ENCODE measurements at places on chromosomes 2 and 18.

DNA sequence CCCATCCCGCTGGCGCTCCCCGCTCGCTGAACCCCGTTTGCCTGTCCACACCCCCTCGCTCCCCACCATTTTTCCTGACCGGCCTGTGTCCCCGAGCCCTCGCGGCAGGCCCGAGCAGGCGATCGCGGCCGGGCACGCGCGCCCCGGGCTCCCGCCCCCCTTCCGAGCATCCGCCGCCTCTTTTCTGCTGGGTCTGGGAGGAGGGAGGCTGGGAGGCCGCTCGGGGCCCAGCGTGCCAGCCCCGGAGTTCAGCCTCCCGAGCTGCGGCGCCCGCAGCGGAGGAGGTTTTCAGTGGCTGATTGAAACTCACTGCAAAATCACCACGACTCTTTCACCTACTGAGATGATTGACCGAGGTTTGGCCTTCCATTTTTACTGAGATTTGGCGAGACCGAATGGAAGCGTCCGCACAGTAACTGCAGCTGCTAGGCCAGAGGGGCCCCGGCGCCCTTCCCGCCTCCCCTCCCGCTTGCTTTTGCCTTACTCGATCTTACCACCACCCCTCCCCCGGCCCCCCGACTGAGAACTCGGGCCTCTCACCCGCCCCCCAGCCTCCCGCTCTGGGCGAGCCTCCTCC is 4.8 kb downstream of the SOX11 start:
- DNase-seq = no peak

DNA sequence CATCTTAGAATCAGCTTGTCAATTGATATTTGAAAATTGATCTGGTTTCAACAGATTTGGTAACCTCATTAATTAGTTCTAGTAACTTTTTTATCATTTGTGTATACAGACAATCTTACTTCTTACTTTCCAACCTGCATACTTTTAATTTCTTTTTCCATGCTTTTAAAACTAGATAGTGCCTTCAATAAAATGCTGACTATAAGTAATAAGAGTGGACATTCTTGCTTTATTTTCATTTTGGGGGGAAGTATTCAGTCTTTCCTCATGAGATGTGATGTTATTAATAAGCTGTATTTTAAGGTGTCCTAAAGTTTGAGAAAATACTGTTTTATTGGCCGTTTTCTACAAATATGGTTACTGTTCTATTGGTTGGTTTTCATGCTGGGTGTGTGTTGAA is 109.1 kb downstream of the KCNH7 start:
- no peak for DNase-seq

- no peak for DNase-seq
These were observed 83.5 kb downstream of the ROCK2 start for GRCh38 chr2:11260979-11261378.

- no peak for DNase-seq
These were observed 209.0 kb upstream of the PARD3B start for GRCh38 chr2:204336153-204336744.

DNA sequence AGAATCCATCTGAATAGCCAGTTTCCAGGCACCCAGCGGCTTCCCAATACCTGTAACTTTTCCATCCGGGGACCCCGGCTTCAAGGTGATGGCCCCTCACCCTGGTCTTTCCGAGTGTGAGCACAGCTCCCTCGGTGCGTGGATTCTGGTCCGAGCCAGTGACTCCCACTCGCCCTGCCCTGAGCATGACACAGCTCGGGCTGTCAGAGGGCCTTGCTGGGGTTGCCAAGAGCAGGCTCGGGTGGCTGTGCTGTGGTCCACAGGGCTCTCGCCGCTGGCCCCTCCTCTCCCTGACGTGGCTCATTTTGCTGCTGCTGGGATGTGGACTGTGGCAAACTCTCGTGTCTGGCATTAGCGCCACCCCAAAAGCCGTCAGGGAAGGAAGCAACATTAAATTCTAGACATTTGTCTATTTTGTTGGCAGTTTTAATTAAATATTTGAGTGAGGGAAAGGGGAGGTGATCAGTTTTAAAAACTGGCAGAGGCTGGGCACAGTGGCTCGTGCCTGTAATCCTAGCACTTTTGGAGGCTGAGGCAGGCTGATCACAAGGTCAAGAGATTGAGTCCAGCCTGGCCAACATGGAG is 5.6 kb upstream of the ESPNL start:
- DNase-seq = no peak

GRCh38 chr2:2662847-2663356 is 331.8 kb upstream of the MYT1L start:
- DNase-seq = no peak

- no peak for DNase-seq
These were observed 172.2 kb upstream of the RASGRP3 start for GRCh38 chr2:33304032-33304864.

DNA sequence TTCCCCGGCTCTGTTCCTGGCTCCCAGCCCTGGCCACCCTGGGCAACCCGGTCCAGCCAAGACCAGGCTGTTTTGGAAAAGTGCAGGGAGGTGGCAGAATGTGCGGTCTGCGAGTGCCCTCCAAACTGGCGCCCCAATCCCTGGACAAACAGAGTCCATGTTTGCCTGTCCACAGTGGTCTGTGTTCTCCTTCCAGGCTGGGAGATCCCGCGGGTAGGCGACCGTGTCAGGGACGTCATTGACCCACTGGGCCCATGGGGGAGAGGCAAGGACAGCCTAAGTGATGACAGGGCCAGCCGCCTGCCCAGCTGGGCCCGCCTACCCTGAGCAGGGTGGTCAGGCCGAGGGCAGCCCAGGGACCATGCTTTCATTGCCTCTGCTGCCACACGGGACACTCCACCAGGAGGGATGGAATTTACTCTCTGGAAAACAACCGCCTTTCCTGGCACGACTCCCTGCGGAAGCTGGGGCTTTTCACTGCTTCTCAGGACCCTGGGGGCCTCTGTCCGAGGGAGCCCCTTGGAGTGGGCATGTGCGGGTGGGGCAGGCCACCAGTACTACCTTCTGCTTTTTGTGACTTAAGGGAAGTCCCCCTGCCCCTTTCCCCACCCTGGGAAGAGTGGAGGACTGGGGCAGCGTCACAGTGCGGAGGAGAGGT is 20.1 kb downstream of the CYP26B1 start:
- no peak for DNase-seq

- DNase-seq = no peak
These were observed 4.5 kb downstream of the PCBP1 start for GRCh38 chr2:70091816-70092215.

DNA sequence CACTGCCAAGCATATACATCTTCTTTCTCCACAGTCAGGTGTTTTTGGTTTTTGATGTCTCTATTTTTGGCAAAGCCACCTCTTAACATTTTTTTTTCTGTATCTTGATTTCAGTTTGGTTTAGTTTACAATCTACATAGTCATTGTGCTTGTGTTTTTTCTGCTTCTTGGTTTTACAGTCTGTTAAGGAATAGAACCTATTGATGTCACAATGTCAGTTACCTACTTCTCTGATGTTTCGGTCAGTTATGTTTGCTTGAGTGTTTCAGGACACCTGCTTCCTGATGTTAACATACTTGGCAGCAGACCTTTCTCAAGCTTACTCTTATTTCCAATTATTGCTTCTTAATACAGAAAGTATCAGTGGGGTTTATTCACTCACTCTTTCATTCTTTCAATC is 253.3 kb downstream of the SPAG16 start:
- no peak for DNase-seq

DNA sequence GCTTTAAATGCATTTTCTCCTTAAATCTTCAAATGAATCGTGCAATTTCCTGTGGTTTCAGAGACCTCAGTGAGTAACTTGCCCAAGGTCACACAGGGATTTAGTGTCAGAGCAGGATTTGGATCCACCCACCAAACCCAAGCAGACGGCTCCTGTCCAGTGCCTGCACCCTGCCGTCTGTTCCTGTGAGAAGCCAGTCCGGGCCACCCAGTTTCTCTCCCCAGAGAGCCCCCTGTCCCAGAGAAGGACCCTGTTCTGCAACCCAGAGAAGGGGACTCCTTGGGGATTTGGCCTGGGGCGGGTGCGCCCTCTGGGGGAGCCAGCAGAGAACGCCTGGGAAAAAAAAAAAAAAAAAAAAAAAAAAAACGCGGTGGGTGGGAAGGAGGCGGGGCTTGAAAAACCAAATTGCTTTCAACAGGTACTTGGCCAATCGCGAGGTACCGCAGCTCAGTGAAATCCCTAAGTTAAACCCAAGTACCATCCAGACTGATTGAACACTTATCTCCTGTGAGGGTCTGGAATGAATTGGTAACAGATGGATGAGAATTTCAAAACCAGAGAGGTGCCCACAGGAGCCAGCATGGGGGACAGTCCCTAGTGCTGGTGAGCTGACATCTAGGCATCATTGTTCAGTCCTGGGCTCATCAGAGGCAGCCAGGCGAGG is 30.9 kb upstream of the REEP1 start:
- no peak for DNase-seq

DNA sequence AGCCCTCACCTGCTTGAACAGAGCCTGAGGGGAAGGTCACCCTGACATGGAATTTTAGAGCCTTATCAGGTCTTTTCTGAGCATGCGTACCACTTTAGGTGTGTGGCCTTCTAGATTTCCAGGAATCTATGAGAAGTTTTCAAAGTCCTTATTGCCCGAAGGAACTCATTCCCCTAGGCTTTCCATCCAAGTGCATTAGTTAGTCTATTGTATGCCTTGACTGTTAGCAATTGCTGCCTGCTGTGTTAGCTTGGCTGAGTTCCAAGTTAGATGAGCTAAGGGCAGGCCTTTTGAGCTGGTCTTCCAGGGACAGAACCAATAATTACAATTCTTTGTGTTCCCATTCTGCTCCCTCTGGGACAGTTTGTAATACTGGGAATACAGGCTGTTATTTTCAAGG is 30.8 kb upstream of the PUM2 start:
- DNase-seq = no peak

- no peak for DNase-seq
These were observed 75.2 kb upstream of the RBMS1 start for GRCh38 chr2:160568856-160569255.

GRCh38 chr2:72849138-72849462 is 23.3 kb upstream of the EXOC6B start:
- DNase-seq = no peak

- DNase-seq = no peak
These were observed 23.3 kb downstream of the LBH start for GRCh38 chr2:30254685-30255001.

GRCh38 chr18:67766930-67767329 is 250.4 kb upstream of the DSEL start:
- no peak for DNase-seq

DNA sequence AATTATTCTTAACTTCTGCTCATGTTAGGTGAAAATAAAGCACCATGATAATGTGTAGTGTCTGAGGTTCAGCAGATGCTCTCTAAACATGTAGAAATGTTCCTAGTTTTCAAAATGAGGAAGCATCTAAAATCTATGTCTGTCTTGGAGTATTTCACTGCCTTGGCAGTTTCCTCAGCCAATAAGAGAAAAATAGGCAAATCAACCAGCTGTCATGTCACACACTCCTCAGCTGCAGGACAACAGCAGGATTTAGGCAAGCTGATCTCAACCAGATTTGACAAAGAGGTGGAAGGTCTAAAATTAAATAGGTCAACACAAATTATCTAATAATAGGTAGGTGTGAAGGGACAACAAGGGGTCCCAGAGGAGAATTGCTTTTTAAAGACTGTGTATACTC is 164.1 kb upstream of the BOD1L2 start:
- DNase-seq = no peak

DNA sequence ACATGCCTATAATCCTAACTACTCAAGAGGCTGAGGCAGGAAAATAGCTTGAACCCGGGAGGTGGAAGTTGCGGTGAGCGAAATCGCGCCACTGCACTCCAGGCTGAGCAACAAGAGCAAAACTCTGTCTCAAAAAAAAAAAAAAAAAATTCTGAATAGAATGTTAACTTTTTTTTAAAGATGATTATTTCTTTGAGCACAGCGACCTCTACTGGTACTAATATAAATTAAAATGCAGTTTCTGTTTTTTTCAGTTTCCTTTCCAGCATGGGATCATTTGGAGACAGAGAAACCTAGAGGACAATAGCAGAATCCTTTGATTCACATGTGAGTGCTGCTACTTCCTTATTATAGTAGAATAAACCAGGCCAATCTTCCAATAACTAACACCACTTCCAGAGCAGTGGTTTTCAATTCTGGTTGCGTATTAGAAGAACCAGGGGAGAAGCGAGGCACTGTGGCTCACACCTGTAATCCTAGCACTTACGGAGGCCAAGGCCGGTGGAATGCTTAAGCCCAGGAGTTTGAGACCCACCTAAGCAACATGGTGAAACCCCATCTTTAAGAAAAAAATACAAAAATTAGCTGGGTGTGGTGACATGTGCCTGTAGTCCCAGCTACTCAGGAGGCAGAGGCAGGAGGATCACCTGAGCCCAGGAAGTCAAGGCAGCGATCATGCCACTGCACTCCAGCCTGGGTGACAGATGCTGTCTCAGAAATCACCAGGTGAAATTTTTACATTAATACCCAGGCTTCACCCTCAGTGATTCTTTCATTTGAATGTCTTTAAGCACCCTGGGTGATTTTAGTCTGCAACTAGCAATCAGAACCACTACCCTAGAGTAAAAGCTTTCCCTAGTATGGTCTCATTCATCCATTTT is 10.1 kb downstream of the SRSF7 start:
- no peak for DNase-seq

DNA sequence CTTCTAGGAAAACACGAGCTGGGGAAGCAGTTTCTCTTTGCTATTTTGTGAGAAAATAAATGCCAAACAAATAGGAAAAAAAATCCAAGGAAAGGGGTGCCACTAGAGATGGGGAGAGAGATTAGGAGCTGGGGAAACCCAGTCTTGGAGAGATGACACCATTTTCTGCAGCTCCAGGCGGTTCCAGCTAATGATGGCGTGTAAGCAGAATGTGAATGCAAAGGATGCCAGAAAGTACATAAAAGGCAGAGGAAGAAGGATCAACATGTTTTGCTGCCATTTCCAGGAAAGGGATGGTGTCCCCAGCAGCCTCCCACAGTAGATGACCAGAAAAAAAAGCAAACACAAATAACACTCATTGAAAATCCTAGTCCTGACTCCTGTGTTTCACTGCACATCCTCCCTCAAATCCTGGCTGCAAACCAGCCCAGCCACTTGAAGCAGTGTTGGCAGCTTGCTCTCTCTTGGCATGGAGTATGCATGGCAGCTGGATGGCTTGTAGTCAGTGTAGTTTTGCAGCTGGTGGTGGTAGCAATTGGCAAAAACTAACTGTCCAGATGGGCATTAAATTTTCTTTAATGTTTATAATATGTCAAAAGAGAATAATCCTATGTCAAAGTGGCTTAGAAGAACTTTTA is 93.6 kb downstream of the FTCDNL1 start:
- DNase-seq = no peak

- DNase-seq = no peak
These were observed 45.8 kb downstream of the STK17B start for GRCh38 chr2:196125596-196125995.
